ENCODE measurements at places on chromosomes 11 and 22.

DNA sequence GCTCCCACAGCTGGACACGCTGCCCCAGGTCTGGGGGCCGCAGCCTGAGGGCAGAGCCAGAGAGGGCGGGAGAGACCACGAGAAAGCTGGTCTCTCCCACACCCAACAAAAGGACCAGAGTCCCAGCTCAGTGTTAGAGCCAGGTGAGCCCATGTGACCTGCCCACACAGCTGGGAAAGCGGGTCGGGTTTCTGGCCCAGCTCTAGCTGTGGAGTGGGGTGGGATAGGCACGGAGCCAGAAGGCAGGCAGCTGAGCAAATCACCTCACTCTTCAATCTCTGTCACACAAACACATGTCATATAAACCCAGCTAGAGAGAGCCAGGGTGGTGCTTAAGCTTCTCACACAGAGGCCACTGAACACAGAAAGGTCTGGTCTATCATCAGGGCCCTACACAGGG lies 7.8 kb upstream of the EIF3D start:
- DNase-seq = no peak

GRCh38 chr11:62340269-62340901 lies 3.1 kb downstream of the ASRGL1 start:
- peak; percentile 30 for DNase-seq

GRCh38 chr11:95516786-95517185 lies 272.8 kb downstream of the FAM76B start:
- DNase-seq = peak; percentile 97

DNA sequence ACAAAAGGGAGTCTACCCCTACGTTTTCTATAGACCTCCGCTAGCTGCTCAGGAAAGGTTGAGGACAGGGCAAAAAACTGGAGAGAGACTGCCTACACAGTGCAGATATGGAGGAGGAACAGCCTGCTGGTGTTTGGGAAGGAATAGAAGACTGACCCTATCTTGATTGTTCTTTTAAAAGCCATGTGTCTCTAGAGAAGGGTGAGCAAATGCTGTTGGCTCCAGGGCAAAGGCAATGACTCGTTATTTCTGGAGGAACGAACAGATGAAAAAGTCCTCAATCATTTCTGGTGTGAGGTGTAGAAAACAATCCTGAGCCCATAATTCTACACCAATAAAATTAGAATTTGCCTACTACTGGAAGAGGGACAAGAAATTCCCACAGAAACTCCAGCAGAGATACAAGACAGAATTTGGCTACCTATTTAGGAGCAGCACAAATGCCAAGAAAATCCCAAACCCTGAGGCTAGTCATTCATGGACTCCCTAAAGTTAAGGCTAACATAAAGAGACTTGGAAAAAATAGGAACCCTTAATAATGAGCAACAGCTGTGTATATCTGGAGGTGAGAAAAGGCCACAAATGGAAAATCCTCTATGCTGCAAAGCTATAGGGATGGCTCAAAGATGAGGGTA lies 1206.3 kb upstream of the CNTN5 start:
- peak; percentile 4 for DNase-seq

- no peak for DNase-seq
Measured at GRCh38 chr22:36660510-36660840, 43.1 kb downstream of the CACNG2 start.

- no peak for DNase-seq
Measured at GRCh38 chr11:106552694-106553203, 465.5 kb downstream of the GUCY1A2 start.

GRCh38 chr11:79052544-79052943 lies 388.3 kb downstream of the TENM4 start:
- DNase-seq = no peak

- no peak for DNase-seq
Measured at GRCh38 chr11:64869571-64870175, 8.7 kb downstream of the EHD1 start.

- no peak for DNase-seq
Measured at GRCh38 chr11:86810288-86810687, 9.9 kb downstream of the PRSS23 start.

GRCh38 chr11:72838691-72839305 lies 24.6 kb downstream of the ATG16L2 start:
- no peak for DNase-seq

GRCh38 chr11:57203359-57203758 lies 21.6 kb downstream of the LRRC55 start:
- peak; percentile 18 for DNase-seq

GRCh38 chr11:77038029-77038824 lies 4.0 kb downstream of the B3GNT6 start:
- DNase-seq = no peak

- no peak for DNase-seq
Measured at GRCh38 chr22:27601195-27601594, 200.4 kb downstream of the MN1 start.

- DNase-seq = no peak
Measured at GRCh38 chr11:61911701-61912529, 5.5 kb downstream of the RAB3IL1 start.

DNA sequence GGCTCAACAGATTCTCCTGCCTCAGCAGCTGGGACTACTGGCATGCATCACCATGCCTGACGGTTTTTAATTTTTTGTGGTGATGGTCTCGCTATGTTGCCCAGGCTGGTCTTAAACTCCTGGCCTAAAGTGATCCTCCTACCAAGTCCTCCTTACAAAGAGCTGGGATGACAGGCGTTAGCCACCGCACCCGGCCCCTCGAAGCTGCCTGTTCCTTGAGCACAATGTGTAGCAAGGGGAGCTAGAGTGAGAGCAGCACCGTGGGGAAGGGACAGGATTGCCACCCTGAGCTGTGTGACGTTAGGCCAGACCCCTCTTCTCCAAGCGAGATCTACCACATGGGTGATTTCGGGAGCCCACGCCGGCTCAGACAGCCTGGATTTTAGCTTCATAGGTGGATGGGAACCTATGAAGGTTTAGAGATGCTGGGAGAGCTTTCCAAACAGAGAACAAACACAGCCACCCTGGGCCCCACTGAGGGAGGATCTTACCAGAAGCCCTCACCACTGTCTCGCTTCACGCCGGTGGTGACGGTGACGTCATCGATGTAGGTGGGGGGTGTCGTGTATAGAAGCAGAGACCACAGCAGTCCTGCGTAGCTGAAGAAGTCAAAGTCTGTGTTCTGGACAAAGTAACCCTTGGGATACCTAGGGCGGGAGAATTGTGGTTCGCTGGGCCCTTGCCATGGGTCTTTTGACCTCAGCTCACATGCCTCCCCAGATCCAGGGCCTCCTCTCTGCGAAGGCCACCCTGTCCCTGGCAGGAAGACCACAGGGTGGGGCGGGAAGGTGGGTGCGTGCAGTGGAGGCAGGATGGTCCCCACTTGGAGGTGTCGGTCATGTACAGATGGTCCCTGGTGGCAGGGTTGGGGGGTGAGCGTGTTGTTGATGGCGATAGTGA lies 23.1 kb downstream of the RGL4 start:
- no peak for DNase-seq

DNA sequence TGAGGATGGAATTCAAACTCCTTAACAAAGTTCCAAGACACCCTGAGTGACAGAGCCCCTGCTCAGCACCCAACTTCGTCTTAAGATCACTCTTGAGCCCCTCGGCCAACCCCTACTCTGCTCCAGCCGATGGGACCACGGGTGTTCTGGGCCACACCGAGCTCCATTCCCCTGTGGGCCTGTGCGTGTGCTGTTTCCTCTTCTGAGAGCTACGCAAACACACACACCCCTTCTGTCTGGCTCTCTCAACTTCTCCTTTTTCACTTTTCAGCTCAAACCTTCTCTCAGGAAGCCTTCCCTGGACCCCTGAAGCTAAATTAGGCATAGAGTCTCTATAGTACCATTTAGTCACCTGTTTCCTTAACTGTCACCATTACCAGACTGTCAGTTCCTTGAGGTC lies 37.5 kb upstream of the NNMT start:
- no peak for DNase-seq

DNA sequence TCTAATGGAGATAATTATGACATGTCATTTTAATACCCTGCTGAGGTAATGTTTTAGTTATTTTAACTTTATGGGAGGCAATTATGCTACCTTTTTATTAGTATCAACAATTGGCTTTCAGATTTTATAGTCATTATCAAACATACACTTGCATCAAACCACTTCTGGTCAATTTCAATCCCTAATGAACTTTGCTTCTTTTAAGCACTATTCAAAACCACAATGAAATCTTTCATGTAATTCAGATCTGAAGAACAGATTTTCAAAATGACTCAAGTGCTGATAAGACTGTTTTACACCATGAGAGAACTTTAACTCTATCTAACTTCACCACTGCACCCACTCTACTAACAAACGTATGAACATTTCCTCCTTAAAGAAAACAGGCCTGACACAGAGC lies 25.9 kb upstream of the CCDC34 start:
- no peak for DNase-seq

DNA sequence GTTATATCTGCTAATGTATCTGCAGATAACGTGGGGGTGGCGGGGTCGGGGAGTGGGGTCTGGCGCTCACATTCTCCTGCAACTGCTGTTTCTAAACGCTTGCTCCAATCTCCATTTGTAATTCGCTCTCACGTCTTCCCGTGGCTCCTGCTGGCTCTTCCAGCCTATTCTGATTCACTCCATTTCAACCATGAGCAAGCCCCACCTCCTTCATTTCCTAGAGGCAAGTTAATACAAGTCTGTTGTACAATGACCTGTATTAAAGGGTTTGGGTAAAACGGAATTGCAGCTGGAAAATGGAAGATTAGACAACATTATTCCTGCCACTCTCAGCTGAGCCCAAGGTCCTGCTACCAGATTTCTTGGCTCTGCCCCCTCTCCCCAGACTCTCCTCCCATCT lies 132.3 kb downstream of the CSNK2A3 start:
- no peak for DNase-seq

DNA sequence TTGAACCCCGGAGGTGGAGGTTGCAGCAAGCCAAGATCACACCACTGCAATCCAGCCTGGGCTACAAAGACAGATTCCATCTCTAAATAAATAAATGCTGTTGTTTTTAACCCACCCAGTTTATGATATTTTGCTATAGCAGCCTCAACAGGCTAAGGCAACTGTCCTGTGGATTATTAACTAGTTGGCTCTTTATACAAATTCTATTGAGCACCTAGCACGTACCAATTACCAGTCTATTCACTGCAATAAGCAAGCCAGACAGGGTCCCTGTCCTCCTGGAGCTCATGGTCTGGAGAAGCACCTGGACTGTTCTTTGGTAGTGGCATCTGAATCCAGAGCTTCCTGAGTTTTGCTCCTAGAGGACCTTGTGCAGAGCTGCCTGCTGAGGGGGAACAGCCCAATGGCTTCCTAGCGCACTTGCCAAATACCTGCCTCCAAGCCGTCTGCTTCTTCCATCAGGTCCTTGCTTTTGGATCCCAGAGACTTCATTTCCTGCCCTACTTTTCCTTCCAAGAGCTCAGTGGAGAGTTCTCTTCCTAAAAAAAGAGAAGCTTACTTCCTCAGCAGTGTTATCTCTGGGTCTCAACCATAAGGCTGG lies 49.9 kb upstream of the MICAL2 start:
- DNase-seq = no peak

DNA sequence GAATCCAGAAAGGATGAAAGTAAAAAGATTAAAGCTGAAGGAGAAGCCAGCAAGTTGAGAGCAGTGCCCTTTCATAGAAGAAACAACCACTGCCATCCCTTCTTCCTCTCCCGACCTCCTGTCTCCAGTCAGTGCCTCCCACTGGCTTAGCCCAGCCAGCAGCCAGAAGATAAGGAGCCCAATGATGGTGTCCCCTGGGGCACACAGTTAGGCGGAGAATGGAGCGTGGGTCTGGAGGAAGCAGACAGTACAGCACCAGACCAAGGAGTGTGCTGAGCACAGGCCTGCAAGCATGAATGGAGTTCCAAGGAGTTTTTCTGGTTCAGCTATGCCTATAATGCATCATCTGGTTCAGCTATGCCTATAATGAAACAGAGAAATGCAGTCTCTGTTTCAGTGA lies 54.3 kb upstream of the TNRC6B start:
- DNase-seq = no peak

- DNase-seq = no peak
Measured at GRCh38 chr11:59532620-59533019, 21.3 kb downstream of the OR4D9 start.

DNA sequence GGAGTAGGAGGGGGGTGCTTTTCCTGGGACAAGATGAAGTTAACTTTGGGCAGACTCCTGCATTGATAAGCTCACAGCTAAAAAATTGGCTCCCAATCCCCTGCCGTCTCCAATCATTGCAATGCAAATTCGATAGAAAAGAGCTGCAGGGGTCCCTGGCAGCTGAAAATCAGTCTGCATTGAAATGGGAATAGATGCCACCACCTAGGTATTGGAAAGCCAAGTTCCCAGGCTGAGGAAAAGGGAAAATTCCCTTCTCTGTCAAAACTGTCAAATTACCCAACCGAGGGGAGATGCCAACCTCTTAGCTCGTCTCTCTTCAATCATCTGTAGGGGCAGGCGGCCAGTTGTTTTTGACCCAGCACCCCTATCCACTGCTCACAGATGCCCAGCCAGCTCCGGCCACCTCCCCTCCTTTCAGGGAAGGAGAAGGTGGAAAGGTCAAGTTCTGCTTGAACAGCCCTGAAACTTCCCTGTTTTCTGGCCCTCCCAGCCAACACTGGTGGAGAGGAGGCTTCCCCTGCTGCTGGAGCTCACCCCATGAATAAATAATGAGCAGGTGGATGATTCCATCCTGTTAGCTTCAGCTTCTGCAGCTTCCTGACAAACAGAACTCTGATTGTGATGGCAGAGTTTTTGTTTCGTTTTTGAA lies 916.3 kb downstream of the TBC1D22A start:
- no peak for DNase-seq

DNA sequence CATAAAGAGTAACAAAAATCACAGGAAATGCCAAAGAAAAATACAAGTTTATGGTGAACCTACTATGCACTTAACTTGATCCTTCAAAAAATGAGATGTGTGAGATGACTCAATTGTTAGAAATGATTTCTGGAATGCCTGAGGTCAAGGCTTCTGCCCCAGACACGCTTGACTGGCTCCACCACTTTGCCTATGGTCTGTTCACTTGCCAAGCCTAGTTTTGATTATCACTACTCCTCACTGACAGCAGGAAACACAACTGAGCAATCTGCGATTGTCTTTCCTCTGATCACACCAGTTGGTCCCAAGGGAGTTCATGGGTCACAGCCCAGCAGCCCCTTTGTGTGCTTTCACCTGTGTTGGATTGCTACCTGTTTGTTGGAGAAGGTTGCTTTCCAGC lies 20.6 kb upstream of the PRDM10 start:
- DNase-seq = peak; percentile 81

- no peak for DNase-seq
Measured at GRCh38 chr11:26620282-26621045, 48.4 kb upstream of the MUC15 start.

GRCh38 chr11:7677071-7677470 lies 3.8 kb upstream of the CYB5R2 start:
- DNase-seq = peak; percentile 12
